PC-9 (cell line): ENCODE measurements at places on chromosomes 13 and 19. TPM values are rescaled to one million over a fixed set of nuclear protein-coding genes. Genes with fewer than 3 reads are reported as not detected.

- no peaks in the 10 kb centered on the region for H3K36me3 ChIP-seq
- DNase-seq, result no peak
- no peak overlapping the region for H3K4me3 ChIP-seq
- H3K27me3 ChIP-seq, result peaks cover 98% of the 10 kb centered on the region
- H3K27ac ChIP-seq, result no peak overlapping the region
Measured at GRCh38 chr19:51295382-51296126, 15.9 kb upstream of the IGLON5 start.

GRCh38 chr19:14361824-14362223, 19.4 kb upstream of the ADGRE5 start:
- H3K36me3 ChIP-seq, result no peaks in the 10 kb centered on the region
- H3K4me3 ChIP-seq, result no peak overlapping the region
- H3K27ac ChIP-seq, result no peak overlapping the region
- peaks cover 7% of the 10 kb centered on the region; the same call in 1 of the 2 replicates for H3K4me1 ChIP-seq
- no peaks in the 10 kb centered on the region for H3K27me3 ChIP-seq

DNA sequence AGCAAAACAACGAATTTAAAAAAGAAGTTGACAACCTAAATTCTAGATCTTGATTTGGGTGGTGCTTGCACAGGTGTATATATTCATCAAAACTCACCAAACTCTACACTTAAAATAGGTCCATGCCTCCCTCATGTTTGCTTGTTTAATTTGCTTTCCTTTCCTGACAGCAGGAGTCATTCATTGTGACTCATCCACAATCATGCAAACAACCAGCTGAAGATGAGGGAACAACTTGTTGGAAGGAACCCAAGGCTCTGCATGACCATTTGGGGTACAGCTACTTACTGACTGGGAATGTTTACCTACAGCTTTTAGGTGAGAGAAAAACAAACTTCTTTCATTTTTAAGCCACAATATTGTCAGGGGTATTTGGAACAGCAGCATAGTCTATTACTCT, 96.6 kb downstream of the RXFP2 start:
- H3K36me3 ChIP-seq, result no peaks in the 10 kb centered on the region
- H3K4me1 ChIP-seq, result no peaks in the 10 kb centered on the region
- peaks cover 19% of the 10 kb centered on the region; the same call in 1 of the 2 replicates for H3K27me3 ChIP-seq
- no peak overlapping the region for H3K4me3 ChIP-seq
- no peak overlapping the region for H3K27ac ChIP-seq
- no peak for DNase-seq

DNA sequence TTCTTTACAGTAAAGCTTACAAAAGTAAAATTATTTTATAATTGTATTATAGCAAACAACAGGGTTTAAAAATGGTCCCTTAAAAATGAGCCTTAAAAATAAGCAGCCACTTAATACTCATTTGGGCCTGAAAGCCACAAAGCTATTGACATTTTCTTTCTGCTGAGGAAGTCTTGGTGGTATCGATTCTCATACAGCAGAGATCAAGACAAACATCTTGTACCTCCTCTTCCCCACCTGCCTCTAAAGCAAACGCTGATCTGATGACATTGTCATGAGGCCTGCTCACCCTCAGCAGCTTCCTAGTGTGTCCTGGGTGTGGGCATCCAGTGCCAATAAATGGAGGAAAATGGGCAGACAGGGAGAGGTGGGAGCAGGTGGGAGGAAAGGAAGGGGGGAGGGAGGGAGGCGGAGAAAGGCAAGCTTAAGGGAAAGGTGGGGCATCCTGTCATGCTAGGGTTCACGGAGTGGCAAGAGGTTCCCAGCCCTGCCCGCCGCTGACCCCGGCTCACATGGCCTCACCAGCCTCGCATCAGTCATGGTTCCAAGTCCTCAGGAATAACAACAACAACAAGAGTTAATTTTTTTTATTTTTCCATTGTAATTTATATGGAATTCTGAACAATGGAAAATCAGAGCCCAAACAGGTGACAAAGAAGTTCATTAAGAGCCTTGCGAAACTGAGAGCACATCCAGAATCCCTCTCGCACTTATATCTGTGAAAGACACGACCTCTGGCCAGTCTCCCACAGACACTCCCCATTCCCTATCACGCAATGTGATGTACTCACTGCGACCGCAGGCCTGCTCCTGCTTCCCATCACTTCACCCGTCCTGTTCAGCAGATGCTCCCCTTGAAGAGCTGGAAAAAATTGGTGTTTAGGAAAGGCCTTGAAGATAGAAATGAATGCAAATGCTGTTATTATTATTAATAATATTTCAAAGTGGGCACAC, 15.1 kb upstream of the ATP11A start:
- no peak for DNase-seq
- H3K4me3 ChIP-seq, result no peak overlapping the region
- no peak overlapping the region for H3K27ac ChIP-seq
- no peaks in the 10 kb centered on the region for H3K4me1 ChIP-seq

DNA sequence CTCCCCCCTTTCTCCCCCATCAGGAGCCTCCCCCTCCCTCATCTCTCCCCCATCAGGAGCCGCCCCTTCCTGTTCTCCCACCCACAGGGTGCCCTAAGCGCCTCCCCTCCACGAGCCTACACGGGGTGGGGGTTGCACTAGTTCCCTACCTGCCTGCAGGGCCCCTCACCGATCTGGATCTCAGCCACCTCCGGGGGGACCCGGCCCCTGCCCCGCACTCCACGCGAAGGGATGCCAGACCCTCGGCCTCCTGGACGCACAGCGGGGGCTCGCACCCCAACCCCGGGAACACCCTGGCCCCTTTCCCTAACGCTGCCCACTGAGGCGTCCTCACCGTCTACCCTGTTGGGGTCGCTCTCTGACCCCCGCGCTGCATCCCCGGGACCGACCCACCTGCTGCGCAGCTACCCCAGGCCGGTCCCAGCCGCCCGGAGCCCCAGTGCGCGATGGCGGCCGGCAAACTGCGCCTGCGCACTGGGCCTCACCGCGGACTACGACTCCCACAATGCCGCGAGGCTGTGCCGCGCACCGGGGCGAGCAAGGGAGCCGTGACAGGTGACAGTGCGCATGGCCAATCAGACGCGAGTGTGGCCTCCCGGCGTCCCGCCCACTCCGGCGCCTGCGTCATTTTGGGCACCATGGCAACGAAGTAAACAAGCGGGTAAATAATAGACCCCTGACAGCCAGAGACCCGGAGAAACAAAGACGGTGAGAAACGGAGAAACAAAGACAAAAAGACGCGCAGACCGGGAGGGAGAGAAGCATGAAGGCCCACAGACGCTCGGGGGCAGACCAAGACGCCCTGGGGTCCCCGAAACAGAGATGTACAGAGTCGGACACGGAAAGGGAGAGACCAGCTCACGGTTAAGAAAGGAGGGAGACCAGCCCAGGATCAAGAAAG, at the start of gene ZSCAN18:
Gene ZSCAN18, minus strand, starts transcription at position 451 of the 901 bp plus-strand sequence. CDS start 7,964 bp downstream, outside the sequence.
- H3K4me3 ChIP-seq, result peak within 1 kb of the TSS; percentile 71
- no peaks in the 10 kb centered on the region for H3K4me1 ChIP-seq
- peak; percentile 99 for DNase-seq

- no peaks in the 10 kb centered on the region for H3K27me3 ChIP-seq
- H3K36me3 ChIP-seq, result no peaks in the 10 kb centered on the region
- H3K27ac ChIP-seq, result no peak overlapping the region
- no peak overlapping the region for H3K4me3 ChIP-seq
Measured at GRCh38 chr13:88115976-88116375, 444.8 kb downstream of the SLITRK5 start.

- no peak for DNase-seq
- H3K27ac ChIP-seq, result no peak overlapping the region
- H3K27me3 ChIP-seq, result peaks cover 49% of the 10 kb centered on the region
- no peak overlapping the region for H3K4me3 ChIP-seq
Measured at GRCh38 chr13:112602189-112602588, 14.2 kb upstream of the TUBGCP3 start.

- H3K4me3 ChIP-seq, result no peak overlapping the region
- H3K27me3 ChIP-seq, result no peaks in the 10 kb centered on the region
- no peaks in the 10 kb centered on the region for H3K36me3 ChIP-seq
- H3K27ac ChIP-seq, result no peak overlapping the region
Measured at GRCh38 chr13:43390619-43391018, 367.2 kb downstream of the DNAJC15 start.

- no peaks in the 10 kb centered on the region for H3K36me3 ChIP-seq
- H3K27me3 ChIP-seq, result no peaks in the 10 kb centered on the region
- H3K27ac ChIP-seq, result peak overlapping the region; percentile 86
- peak overlapping the region; percentile 32; the same call in 1 of the 2 replicates for H3K4me3 ChIP-seq
- DNase-seq, result peak; percentile 79
Measured at GRCh38 chr19:44718441-44719261, 19.7 kb downstream of the CEACAM16 start.

DNA sequence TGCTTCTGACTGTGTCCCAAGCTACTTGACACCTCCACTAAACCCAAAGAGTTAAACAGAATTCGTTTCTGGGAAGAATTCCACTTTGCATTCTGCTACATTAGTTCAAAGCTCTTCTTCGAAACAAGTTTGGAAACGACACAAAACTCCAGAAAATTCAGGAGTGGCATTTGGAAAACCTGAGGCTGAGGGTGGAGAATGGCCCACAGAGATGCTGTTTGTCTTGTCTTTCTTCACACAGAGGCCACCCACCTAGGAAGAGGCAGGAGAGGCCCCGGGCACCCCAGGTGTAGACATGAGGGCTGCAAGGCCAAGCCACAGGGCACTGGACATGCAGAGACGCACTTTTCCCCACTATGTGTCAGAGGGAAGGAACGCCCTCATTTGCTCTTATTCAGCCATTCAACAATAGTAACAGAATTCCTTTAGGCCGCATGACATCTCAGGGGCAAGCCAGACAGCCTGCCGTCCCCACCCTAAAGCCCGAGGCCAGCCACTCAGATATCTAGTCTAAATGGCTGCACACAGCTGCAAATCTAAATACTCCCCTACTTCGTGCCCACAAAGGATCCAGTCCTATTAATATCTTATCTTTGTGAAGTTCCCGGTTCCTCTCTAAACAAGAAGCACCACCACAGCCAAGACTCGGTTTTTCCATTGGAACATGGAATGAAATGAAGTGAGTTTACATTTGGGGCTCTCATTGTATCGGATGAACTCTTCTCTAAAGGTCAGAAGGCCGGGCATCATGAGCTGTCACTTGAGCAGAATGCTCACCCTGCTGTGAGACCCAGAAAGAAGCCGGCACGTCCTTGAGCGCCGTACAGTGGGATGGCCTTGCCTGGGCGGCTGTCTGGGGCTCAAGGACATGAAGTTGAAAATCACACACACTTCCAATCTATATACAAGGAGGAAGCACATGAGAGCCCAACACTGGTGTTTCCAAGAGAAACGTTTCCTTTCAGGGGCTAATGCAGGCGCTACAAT, 19.8 kb downstream of the COL4A1 start:
- H3K27me3 ChIP-seq, result no peaks in the 10 kb centered on the region
- H3K27ac ChIP-seq, result peak overlapping the region; percentile 56
- H3K36me3 ChIP-seq, result no peaks in the 10 kb centered on the region
- H3K4me1 ChIP-seq, result peaks cover 24% of the 10 kb centered on the region
- peak overlapping the region; percentile 8; the same call in 1 of the 2 replicates for H3K4me3 ChIP-seq

DNA sequence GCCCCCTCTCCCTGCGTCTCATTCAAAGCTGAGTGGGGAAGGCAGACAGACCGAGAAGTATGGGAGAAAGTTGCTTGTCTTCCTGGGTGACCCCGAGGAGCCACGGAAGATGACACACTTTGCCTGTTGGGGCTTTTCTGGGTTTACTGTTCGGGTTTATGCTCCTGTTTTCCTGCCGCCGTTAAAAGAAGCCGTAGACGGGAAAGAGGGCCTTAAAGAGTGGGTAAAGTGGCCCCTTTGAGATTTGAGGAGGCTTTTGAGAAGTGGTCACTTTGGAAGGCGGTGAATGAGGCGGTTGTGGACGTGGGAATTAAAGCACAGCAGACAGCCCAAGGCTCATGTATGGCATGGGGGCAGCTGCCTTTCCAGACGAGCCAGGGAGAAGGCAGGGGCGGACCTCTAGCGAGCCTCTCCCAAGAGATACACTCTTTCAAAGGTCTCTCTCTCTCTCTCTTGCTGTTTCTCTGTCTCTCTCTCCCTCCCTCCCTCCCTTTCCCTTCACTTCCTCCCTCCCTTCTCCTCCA, 493 bp upstream of the LHFPL6 start:
- peaks cover 6% of the 10 kb centered on the region; the same call in 1 of the 2 replicates for H3K4me1 ChIP-seq
- peak overlapping the region; percentile 70 for H3K4me3 ChIP-seq
- no peak for DNase-seq
- no peaks in the 10 kb centered on the region for H3K36me3 ChIP-seq
- no peak overlapping the region for H3K27ac ChIP-seq
- H3K27me3 ChIP-seq, result no peaks in the 10 kb centered on the region

- no peaks in the 10 kb centered on the region for H3K27me3 ChIP-seq
- no peak overlapping the region for H3K4me3 ChIP-seq
- H3K27ac ChIP-seq, result peak overlapping the region; percentile 32; the same call in 1 of the 2 replicates
Measured at GRCh38 chr13:73110814-73111213, 52.0 kb downstream of the KLF5 start.

- peaks cover 37% of the 10 kb centered on the region for H3K36me3 ChIP-seq
- no peaks in the 10 kb centered on the region for H3K4me1 ChIP-seq
- no peak overlapping the region for H3K4me3 ChIP-seq
- H3K27me3 ChIP-seq, result no peaks in the 10 kb centered on the region
Measured at GRCh38 chr19:57841122-57841763, 8.4 kb upstream of the ZNF587 start.

DNA sequence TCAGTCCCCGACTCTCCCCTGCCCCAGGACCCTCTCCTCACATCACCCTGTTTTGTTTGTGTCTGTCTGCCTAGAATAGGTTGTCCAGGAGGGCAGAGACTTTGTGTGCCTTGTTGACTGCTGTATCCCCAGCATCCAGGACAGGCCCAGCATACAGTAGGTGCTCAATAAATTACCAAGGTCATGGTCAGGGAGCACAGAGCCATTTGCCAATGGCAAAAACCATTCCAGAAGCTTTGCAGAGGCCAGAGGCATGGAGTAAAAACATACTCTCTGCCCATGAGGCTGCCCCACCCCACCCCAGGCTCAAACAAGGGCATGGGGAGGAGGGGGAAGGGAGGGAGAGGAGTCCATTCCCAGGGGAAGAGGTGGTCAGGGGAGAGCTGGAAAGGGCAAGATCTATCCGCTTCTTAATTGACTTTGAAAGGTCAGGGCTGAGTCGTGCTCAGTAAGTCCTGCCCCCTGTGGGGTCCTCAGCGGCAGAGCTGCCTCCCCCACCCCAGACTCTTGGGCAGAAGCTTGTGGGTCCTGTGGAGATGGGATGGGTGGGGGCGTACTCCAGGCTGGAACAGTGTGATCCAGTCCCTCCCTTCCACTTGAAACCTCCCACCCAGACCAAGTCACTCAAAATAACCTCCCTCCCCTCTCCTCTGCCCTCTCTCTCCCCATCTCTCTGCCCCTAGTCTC, 4.4 kb downstream of the GPR4 start:
- H3K27me3 ChIP-seq, result peaks cover 56% of the 10 kb centered on the region
- peak; percentile 18 for DNase-seq
- no peak overlapping the region for H3K27ac ChIP-seq
- H3K4me1 ChIP-seq, result peaks cover 7% of the 10 kb centered on the region; the same call in 1 of the 2 replicates

DNAAF3 gene
- 51.8 and 76.6 TPM in 2 replicates for total RNA-seq

ZNF714 gene
- total RNA-seq, result 7.5 and 8.0 TPM in 2 replicates

LRRC8E gene
- total RNA-seq, result 24.1 and 24.4 TPM in 2 replicates

RFX1 gene
- 20.6 and 25.5 TPM in 2 replicates for total RNA-seq

SCAF1 gene
- 86.9 and 91.3 TPM in 2 replicates for total RNA-seq
